ENCODE measurements at places on chromosomes 5 and 9.

DNA sequence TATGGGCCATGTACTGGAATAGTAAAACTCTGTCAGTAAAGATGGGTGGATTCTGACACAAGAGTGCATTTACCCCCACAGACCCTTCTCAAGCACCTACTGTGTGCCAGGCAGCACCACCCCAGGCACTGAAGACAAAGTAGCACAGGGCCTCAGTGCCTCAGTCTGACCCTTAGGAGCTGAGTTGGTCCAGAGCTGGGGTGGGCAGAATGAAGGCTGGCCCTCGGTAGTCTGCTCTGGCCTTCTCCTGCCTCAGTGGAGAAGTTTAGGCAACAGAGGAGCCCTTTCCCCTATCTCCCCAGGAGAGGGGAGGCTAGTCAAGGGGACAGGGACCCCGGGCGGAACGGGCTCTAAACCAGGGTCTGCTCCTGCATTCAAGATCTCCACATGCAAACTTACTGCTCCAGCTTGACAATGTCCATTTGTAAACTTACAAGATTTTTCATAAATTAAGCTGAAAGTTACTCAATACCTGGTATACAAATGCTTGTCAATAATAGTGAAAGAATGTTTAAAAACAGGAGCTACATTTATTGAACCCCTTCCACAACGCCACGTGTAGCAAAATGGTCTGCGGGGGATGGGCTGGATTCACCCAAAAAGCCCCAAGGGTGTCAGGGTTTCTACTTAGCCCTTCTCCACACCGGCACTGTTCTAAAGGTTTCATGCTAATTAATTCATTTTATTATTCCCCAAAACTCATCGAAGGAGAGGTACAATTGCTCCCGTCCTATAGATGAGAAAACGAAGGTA, 1.5 kb downstream of the VDAC1 start:
- no peak for DNase-seq

DNA sequence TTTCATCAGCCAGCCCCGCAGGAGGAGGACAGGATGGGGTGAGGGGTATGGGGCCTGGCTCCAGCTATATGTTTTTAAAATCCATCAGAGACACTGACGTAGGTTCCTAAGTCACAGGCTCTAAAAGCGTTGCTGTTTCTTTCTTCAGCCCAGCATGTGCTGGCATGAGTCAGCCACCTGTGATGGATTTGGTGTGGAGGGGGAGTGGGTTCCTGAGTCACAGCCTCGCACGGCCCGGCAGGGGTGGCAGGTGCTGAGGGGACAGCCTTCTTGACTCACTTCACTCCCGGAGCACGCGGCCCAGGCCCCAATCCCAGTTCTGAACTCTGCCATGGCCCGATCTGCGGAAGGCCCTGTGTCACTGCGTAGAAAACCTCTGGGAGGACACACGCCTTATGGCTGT, 38.8 kb upstream of the RPL26L1 start:
- no peak for DNase-seq

DNA sequence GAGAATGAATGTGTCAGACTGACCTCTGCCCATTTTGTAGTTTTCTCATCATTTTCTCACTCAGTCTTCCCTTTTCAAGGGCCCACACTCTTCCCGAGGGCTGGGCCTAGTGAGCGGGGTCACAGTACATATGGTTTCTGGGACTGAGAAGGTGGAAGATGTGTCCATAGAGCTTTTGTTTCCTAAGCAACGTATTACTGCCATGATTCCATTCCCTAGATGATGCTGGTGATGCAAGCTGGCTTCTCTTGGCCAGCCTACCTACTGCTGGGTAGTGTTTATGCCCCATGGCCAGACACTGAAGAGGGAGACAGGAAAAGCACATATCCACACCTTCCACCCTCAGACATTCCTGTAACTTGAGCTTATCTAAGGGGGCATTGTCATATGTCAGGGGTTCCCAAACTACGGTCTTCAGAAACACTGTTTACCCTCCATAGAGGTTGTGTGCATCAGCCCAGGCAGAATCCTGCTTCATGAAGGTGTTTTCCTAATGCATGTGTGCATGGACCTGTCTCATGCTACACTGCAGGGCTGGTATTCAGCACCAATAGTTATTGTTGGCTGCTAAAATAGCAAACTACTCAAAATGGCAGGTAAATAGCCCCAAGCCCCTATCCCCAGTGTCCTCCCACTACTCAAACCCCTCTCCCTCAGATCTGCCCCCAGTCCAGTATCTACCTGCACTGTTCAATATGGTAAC, 9.5 kb downstream of the IRF1 start:
- no peak for DNase-seq

DNA sequence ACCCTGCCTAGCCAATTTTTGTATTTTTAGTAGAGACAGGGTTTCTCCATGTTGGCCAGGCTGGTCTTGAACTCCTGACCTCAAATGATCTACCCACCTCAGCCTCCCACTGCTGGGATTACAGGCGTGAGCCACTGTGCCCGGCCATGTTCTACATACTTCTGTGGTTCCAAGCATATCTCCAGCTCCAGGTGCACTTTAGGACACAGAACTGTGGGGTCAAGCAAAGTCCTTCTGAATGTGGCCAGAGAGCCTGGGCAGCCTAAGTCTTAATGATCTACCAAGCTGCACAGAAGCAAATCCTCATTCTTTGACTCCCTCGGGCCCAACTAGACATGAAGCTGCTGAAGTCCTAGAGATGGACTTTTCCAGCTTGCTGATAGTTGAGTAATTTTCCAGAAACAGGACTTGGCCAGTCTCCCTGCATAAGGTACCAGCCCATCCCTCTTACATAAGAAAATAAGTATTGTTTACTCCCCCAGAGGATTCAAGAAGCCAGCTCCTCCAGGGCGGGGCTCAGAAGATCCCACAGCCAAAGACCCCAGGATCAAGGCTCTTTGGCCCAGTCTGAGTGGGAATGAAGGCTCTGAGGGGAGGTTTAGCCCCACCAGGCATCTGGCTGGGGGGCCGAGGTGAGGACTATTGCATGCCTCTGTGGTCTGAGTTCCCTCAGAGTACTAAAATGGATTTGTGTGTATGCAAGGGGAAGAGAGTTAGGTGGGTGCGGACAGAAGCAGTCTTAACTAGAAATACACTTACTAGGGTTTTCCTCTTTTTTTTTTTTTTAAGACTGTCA, 8.7 kb downstream of the CLTB start:
- DNase-seq, result no peak

DNA sequence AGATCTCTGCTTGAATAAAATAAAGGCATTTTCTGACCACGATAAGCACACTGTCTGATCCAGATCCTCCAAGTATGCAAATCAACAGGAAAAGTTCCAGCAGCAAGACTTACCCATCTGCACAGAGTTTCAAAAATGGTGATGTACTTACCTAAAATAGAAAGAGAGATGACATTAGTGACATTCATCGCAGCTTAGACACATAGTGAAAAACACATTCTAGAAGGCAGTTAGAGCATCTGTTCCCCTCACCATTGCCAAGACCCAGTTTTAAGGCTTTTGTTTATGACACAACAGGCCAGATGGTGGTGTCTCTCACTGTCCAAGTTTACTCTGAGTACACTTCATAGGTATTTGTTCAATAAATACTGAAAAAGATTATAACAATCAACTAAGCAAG, 207.7 kb downstream of the PDE4D start:
- DNase-seq, result no peak

GRCh38 chr5:19923742-19924141, 64.3 kb downstream of the CDH18 start:
- no peak for DNase-seq

GRCh38 chr5:52134013-52134650, 653.6 kb upstream of the ITGA1 start:
- no peak for DNase-seq
